AG09319 (cell line): ENCODE measurements at places on chromosomes 4 and X.

- DNase-seq: peak; percentile 29
These were observed 3.5 kb downstream of the EPGN start for GRCh38 chr4:74311696-74312313.

- DNase-seq: no peak
These were observed 76.8 kb downstream of the LNX1 start for GRCh38 chr4:53514509-53514908.

- DNase-seq: no peak
These were observed 993.1 kb downstream of the RPA4 start for GRCh38 chrX:97876697-97877407.

- no peak for DNase-seq
These were observed 89.8 kb downstream of the PHKA2 start for GRCh38 chrX:18894156-18894555.

DNA sequence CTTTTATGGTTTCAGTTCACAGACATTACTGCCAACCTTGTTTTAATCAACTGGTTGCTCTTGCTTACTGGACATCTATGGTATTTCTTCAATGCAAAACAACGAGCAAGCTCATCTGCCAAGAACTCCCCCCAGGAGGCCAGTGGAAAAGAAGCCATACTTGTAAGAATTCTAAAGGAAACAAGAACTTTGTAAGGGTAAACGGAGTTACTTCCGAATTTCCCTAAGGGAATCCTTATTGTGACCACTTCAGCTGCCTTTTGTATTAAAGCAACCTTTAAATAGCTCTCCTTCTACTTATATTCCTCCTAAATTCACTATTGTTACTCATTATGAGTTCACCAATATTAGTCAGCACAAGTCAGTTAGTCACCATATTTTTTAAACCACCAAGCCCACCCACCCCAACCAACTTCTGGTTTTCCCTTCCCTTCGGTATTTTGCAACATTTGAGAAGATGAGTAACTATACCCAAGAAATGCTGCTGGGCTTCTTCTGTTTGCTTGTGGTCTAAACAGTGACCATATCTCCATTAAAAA is 602.8 kb upstream of the DIPK2B start:
- peak; percentile 58 for DNase-seq

- no peak for DNase-seq
These were observed 120.1 kb upstream of the MED14 start for GRCh38 chrX:40855411-40855810.

DNA sequence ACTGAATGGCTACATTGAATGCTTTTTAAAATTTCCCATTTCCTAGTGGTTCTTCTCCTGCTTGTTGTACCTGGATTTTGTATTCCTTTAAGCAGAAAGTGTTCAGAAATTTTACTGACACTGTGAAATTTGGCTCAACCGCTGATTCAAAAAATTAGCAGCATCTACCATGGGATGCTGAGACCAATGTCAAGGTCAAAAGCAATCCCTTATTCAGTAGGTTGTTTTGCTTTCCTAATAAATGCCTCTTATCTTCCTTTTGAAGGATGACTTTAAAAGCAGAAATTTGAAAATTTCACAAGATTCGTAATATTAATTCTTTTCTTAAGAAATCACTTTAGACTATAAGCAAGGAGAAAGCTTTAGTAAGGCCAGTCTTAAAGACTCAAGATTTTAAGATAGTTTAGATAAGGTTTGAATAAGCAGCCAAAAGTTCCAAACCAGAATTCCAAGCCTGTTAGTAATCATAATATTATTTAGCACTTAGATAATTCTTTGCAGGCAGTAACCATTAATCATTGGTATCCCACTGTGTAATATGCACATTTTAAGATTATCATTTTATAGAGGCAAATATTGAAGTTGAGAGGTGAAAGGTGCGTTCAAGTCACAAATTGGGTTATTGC is 508.8 kb downstream of the ANKRD50 start:
- no peak for DNase-seq

- no peak for DNase-seq
These were observed 24.1 kb upstream of the VCX3A start for GRCh38 chrX:6558979-6559378.

DNA sequence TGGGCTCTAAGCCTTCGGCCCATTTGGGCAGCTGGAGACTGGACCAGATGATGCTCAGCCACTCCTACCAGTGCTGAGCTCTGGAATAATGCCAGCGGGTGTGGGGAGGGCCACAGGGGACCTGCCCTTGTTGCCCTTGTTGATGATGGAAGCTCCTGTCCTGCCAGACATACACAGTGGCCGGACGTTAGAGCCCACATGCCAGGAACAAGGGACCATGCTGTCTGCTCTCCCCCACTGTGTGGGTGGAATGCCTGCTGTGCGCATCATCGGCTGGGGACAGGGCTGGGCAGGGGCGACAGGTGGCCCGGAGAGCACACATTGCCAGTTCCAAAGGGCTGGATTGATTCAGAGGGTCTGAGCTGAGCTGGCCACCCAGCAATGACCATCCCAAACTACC is 2.0 kb downstream of the ABLIM2 start:
- DNase-seq: no peak

DNA sequence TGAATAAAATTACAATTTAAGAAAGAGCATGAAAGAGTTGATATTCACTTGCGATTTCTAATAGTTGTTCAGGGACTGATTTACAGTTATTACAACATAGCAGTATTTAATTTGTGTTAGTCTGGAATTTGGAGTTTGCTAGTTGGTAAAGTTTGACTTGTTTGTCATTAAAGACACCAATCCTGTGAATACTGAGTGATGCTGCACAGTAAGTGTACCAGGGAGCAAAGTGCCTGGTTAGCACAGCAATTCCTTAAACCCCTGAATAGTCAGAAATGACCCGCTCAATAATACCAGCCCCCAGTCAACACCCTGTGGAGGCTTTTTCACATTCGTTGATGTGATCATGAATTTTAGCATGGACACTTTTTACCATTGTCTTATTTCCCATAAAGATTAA is 122.2 kb upstream of the GC start:
- DNase-seq: no peak

- no peak for DNase-seq
These were observed 37.0 kb downstream of the TKTL1 start for GRCh38 chrX:154332561-154332960.

- DNase-seq: no peak
These were observed 127.3 kb downstream of the DCHS2 start for GRCh38 chr4:154364066-154364845.

DNA sequence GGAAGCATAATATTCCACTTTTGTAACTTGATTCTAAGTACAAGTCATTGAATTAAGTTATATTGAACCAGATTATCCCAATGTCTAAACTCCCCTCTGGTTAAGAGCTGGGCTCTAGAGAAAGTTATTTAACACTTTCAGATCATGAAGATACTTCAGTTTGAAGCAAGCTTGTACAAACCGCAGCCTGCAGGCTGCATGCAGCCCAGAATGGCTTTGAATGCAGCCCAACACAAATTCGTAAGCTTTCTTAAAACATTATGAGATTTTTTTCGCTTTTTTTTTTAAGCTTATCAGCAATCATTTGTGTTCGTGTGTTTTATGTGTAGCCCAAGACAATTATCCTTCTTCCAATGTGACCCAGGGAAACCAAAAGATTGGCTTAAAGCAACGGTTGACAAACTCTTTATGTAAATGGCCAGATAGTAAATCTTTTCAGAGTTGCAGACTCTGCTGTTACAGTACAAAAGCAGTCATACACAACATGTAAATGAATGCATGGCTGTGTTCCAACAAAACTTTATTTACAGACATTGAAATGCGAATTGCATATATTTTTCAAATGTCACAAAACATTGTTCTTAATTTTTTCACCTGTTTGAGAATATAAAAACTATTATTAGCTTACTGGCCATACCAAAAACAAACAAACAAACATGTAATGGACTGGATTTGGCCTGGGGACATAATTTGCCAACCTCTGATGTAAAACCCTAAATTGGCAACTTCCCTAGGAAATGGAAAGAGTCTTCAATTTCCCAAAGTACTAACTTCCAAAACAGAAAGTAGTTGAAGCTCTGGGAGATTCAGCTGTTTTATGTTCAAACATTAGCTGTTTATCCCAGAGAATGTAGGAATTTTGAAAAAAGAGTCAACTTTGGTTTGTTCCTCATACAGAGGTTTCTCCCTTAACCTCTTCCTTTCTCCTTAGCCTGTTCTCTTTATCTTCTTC is 201.1 kb upstream of the MBNL3 start:
- DNase-seq: no peak

DNA sequence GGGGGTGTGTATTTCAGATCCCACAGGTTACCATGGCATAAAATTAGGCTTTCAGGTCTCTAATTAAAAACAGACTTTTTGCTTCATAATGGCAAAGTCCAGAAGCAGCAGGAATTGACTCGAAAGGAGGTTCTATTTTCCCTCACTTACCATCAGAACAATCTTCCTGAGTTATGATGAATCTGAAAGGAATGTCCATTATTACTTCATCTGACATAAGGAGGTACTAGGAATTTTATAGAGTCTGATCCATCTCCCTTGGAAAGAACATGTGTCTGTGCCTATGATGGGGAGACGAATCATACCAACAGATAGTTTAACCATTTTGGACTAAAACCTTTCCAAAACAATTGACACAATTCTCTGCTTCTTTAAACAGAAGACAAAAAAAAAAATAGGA is 206.3 kb upstream of the FGF13 start:
- peak; percentile 54 for DNase-seq

DNA sequence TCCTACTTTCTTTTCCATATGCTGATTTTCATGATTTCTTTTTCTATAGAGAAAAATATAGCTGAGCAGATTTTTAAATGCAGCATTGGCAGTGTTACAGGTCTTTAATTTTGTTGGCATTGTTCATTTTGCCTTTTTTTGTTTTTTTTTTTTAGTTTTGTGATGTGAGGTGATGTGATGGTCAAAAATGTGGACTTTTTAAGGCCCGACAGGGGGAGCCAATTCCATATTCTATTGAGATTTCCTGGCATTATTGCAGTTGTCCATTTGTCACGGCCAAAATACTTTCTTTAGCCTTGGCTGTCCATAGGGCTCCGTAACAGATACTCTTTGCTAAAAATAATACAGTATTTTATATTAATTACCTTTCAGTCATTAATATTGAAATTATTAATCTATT is 47.8 kb downstream of the SLIT2 start:
- DNase-seq: no peak

DNA sequence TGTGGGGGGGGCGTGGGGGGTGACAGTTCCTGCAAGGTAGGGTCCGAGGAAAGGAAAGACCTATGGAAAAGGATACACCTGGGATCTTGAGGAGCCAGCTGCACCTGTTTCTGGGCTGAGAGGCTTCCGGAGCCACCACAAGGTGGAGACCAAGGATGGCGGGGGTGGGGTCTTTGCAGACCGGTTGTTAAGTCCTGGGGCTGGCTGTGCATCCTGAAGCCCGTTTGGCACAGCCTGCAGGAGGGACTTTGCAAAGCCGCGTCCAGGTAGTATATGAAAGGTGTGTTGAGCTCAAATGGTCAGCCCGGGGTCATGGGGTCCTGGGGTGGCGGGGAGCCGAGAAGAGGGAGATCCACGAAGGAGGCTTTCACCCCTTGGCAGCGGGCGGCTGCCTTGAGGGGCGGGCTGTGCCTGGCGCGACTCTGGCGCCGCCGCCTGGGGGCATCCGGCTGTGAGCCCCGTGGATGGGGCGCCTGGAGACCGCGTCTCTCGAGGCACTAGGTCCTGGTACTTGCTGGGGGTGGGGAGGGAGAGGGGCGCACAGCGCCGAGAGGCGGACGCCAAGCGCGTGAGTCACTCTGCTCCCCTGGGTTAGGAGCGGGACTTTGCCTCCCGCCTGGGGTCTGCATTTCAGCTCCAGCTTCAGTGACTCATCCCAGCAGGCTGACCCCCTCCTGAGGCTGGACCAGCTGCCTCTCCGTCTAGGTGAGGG is 58.2 kb upstream of the DYNLT3 start:
- DNase-seq: no peak

- no peak for DNase-seq
These were observed 832.5 kb upstream of the GRID2 start for GRCh38 chr4:91471280-91471679.

DNA sequence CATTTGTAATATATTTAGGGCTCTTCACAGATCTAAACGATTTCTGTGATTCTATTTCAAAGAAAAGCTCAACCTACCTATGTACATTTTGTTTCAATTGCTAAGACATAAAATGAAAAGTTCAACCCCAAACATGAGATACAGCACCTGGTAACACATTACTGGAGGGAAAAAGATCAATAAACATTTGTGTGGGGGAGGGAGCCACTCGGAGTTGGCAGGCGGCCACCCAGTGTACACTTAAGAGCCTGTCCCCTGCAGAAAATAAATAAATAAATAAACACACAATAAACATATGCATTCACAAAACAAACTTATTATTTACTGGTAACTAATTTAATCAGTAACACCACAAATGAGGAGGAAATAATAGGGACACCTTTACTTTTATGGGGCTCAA is 19.3 kb downstream of the PRSS48 start:
- DNase-seq: no peak

GRCh38 chr4:62288808-62289541 is 1088.8 kb downstream of the ADGRL3 start:
- no peak for DNase-seq

GRCh38 chr4:39133623-39134022 is 48.7 kb upstream of the WDR19 start:
- no peak for DNase-seq

DNA sequence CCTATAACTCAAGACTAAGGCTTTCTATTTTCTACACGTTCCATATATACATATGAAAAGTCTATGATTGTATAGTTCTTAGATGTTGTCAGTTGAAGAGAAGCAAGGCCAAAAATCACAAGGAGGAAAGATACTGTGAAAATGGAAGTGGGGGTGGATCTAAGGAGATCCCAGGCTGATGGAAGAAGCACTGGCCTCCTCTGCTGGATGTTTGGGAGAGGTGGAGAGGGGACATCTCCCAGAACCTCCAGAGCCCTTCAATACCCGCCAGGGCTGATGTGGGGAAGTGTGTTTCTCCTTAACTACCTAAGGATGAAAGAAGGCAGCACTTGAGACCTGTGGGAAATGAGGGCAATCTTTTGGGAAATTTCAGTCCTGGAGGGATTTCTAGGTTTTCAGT is 67.4 kb downstream of the RASGEF1B start:
- no peak for DNase-seq

- peak; percentile 22 for DNase-seq
These were observed 47.4 kb downstream of the FGF2 start for GRCh38 chr4:122873821-122874593.

DNA sequence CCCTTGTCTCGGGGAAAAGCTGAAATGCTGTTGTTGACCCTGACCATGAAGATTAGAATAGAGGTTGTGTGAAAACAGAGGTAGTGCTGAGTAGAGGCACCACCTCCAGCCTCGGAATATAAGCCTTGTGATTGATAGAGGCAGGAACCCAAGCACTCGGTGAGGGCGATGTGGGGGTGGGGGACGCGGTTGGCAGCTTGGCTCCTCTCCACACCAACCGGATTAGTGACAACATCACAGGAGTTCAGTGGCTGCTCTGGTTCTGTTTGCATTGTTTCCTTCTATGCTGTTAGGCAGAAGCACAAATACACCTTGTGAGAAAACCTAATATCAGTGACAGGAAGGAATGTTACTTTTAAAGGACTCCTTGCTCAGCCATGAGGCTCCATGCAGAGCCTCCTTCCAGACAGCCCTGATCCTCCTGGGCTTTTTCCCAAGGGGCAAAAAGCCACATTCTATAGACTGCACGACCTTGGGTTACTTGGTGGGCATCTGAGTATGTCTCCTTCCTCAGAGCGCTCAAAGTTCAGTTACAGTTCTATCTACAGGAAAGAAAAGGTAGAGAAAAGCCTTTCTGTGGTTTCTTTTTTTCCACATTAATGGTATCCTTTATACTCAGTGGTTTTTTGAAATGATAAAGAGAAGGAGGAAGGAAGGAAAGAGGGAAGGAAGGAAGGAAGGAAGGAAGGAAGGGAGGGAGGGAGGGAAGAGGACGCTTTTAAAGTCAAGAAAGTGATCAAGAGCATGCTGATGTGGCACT is 150.4 kb upstream of the NOCT start:
- no peak for DNase-seq
